ENCODE measurements at places on chromosomes 3 and 15. TPM values are rescaled to one million over a fixed set of nuclear protein-coding genes. Genes with fewer than 3 reads are reported as not detected.

The TTC21A gene
- 1.2 TPM for total RNA-seq

The FOXB1 gene
- 9.6 TPM for total RNA-seq

The SYNM gene
- 0.97 TPM for total RNA-seq

The NR1I2 gene
- 0.22 TPM for total RNA-seq

The CPLX3 gene
- not detected for total RNA-seq

The CPA3 gene
- total RNA-seq: not detected

The ICE2 gene
- total RNA-seq: 69.8 TPM

- no peaks in the 10 kb centered on the region for H3K36me3 ChIP-seq
- H3K27ac ChIP-seq: no peak overlapping the region
- no peaks in the 10 kb centered on the region for H3K4me1 ChIP-seq
- no peak for DNase-seq
These were observed 17.4 kb upstream of the CRTC3 start for GRCh38 chr15:90512276-90512675.

DNA sequence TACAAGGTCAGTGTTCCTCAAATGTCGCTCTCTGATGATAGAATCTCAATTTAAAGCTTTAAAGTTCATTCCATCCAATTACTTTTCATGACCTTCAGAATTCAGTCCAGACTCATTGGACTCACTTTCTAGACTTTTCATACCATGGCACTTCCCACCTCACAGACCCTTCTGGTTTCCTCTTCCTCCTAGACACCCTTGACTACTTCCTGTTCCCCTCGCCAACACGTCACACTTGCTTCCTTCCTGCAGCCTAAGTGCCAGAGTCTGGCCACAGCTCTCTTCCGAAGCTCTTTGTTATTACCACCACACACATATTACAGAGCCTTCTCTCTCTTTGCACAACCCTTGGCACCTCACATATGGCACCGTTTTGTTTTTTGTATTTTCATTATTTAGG is 59.1 kb upstream of the UMPS start:
- DNase-seq: no peak
- no peaks in the 10 kb centered on the region for H3K27me3 ChIP-seq
- H3K36me3 ChIP-seq: no peaks in the 10 kb centered on the region

DNA sequence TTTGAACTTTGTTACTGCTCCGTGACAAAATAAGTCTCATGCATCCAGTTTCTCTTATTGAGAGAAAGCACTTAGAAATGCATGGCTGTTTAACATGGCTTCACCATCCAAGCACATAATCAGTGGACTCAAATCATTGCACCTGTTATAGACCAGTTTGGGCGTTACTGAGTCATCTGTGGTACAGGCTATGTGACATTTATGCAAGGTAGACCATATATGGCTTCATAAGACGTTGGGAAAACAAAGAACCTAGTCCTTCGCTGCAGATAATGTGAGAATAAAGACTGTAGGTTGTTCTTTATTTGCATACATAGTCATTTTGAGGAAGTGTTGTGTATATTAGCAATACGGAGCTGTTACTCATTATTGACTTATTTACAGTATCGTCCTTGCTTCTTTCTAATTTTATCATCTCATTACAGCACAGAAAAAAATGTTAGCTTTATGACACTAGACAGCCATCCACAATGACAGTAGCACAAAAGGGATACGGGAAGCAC is 374.7 kb downstream of the IL5RA start:
- H3K4me1 ChIP-seq: no peaks in the 10 kb centered on the region
- no peaks in the 10 kb centered on the region for H3K27me3 ChIP-seq
- no peak overlapping the region for H3K27ac ChIP-seq
- DNase-seq: no peak
- no peak overlapping the region for H3K4me3 ChIP-seq

DNA sequence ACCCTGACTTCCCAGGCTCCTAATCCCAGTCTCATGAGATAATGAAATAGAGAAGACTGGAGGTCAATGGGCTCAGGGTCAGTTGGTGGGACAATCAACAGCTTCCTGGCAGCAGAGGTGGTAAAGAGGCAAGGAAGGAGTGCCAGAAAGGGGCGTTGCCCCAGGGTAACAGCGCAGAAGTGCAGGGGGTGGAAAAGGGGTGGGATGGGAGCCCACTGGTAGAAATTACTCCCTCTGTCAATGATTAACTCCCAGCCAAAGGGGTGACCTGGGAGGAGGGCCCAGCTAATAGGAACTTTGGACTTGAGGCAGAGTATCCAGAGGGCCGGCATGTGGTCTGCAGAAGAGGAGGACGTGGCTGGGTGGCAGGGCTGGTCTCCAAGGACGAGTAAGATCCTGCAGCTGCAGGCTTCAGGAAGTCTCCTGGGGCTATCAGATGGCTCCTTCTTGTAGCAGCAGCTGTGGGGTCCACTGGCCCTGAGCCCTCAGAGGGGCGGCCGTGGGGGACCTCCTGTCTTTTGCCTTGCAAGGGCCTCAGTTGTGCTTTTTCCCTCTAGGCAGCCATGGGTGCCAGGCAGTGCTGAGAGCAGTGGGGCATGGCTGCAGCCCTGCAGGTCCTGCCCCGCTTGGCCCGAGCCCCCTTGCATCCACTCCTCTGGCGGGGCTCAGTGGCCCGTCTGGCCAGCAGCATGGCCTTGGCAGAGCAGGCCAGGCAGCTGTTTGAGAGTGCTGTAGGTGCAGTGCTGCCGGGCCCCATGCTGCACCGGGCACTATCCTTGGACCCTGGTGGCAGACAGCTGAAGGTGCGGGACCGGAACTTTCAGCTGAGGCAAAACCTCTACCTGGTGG is 2.3 kb downstream of the GLYCTK start:
- no peaks in the 10 kb centered on the region for H3K27me3 ChIP-seq
- H3K36me3 ChIP-seq: no peaks in the 10 kb centered on the region
- no peak overlapping the region for H3K27ac ChIP-seq
- DNase-seq: no peak
- no peak overlapping the region for H3K4me3 ChIP-seq
- peaks cover 4% of the 10 kb centered on the region for H3K4me1 ChIP-seq

DNA sequence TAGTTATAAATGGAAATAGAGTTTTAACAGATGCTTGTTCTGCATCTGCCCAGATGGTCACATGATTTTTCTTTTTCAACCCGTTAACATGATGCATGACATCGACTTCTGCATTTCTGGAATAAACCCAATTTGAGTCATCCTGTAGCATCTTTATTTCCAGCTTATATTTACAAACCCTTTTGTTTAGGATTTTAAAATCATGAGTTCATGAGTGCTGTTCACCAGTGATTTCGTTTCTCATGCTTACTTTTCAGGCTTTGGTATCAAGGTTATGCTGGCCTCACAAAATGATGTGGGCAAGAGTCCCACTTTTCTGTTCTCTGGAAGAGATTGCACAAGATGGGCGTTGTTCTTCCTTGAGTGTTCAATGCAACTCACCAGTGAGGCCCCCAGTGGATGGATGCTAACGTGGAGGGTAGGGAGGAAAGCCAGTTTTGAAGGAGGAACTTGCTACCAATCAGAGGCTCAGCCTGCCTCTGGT is 5.2 kb downstream of the HRH1 start:
- H3K27ac ChIP-seq: no peak overlapping the region
- DNase-seq: no peak
- no peaks in the 10 kb centered on the region for H3K36me3 ChIP-seq
- no peak overlapping the region for H3K4me3 ChIP-seq
- H3K4me1 ChIP-seq: peaks cover 7% of the 10 kb centered on the region
- peaks cover 51% of the 10 kb centered on the region for H3K27me3 ChIP-seq

GRCh38 chr15:25631971-25632370 is 193.1 kb upstream of the UBE3A start:
- H3K27me3 ChIP-seq: peaks cover 11% of the 10 kb centered on the region
- no peaks in the 10 kb centered on the region for H3K36me3 ChIP-seq
- H3K27ac ChIP-seq: no peak overlapping the region
- no peak overlapping the region for H3K4me3 ChIP-seq

GRCh38 chr15:92101708-92102394 is 248.3 kb downstream of the SLCO3A1 start:
- H3K27me3 ChIP-seq: no peaks in the 10 kb centered on the region
- no peaks in the 10 kb centered on the region for H3K36me3 ChIP-seq
- no peak overlapping the region for H3K4me3 ChIP-seq
- peaks cover 45% of the 10 kb centered on the region for H3K4me1 ChIP-seq

DNA sequence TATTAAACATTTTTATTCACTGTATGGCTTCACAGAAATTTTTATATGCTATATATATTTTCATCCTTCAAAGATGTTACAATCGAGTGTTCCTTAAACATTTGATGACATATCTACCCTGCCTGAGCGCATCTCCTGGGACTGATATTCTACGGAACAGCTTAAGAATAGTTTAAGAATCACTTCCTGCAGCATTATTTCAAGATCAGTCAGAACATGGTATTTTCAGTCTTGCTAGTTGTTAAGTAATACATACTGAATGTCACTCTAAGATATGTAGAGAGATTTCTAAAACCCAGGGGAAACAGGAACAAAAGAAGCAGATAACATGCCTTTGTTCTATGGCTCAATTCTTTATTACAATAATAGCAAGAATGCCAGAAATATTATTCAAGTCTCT is 8.7 kb downstream of the COL8A1 start:
- no peaks in the 10 kb centered on the region for H3K27me3 ChIP-seq
- DNase-seq: no peak
- H3K36me3 ChIP-seq: no peaks in the 10 kb centered on the region
- H3K4me1 ChIP-seq: peaks cover 8% of the 10 kb centered on the region

DNA sequence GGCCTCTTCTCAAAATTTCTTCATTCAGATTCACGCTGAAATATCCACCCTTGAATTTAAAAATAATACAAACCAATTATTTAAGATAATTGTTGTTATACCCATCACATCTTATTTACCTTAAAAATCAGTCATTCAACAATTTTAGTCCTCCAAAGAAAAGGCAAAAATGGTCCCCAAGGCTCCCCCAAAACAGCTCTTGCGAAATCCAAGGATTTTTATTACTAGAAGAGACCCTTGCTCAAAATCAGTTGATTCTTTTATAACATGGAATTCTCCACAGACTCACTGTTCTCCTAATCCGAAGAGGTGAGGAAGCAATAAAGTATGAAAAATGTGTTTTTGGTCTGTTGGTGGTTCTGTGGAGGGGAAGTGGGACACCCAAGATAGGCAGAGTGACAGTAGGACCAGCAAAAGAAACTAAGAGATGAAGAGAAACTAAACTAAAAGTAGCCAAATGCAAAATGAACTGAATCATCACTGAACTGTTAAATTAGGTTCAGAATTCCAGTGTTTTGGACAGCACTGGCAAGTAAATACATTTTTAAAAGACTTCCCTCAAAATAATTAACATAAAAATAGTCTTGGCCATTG is 19.1 kb upstream of the PLCH1 start:
- no peaks in the 10 kb centered on the region for H3K4me1 ChIP-seq
- H3K4me3 ChIP-seq: no peak overlapping the region
- peaks cover 5% of the 10 kb centered on the region for H3K36me3 ChIP-seq
- H3K27me3 ChIP-seq: no peaks in the 10 kb centered on the region
- no peak for DNase-seq

GRCh38 chr3:86537171-86537570 is 453.8 kb downstream of the VGLL3 start:
- H3K27me3 ChIP-seq: no peaks in the 10 kb centered on the region
- DNase-seq: peak; percentile 60
- peaks cover 8% of the 10 kb centered on the region for H3K4me1 ChIP-seq
- no peaks in the 10 kb centered on the region for H3K36me3 ChIP-seq
- H3K4me3 ChIP-seq: no peak overlapping the region
- peak overlapping the region; percentile 88 for H3K27ac ChIP-seq

GRCh38 chr3:55402886-55403609 is 84.1 kb downstream of the WNT5A start:
- no peak overlapping the region for H3K27ac ChIP-seq
- H3K4me1 ChIP-seq: no peaks in the 10 kb centered on the region
- DNase-seq: peak; percentile 9
- no peaks in the 10 kb centered on the region for H3K36me3 ChIP-seq
- no peaks in the 10 kb centered on the region for H3K27me3 ChIP-seq

DNA sequence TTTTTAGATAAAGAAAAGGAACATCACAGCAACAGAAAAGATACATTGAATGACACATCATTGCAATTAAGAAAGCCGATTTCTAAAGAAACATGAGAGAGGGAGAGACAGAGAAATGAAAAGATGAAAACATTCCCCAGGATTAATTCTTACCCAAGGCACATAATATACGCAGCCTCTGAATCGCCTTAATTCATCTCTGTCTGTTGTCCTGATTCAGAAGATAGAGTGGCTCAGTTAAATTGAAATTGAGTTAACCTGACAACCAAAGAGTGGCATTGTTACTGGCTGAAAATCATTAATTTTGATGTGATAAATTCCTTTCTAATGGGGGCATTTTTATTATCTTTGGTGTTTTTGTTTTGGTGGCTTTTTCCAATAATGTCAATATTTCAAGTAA is 701.9 kb downstream of the EDEM1 start:
- H3K4me3 ChIP-seq: no peak overlapping the region
- no peak overlapping the region for H3K27ac ChIP-seq
- no peaks in the 10 kb centered on the region for H3K36me3 ChIP-seq
- no peaks in the 10 kb centered on the region for H3K4me1 ChIP-seq
- no peak for DNase-seq

- no peak overlapping the region for H3K4me3 ChIP-seq
- DNase-seq: no peak
- H3K27me3 ChIP-seq: no peaks in the 10 kb centered on the region
- H3K4me1 ChIP-seq: no peaks in the 10 kb centered on the region
These were observed 111.2 kb downstream of the RAP2B start for GRCh38 chr3:153273217-153273616.

- no peaks in the 10 kb centered on the region for H3K27me3 ChIP-seq
- no peaks in the 10 kb centered on the region for H3K36me3 ChIP-seq
- H3K4me1 ChIP-seq: no peaks in the 10 kb centered on the region
- DNase-seq: no peak
- H3K27ac ChIP-seq: no peak overlapping the region
- H3K4me3 ChIP-seq: no peak overlapping the region
These were observed 8.3 kb downstream of the ARL14 start for GRCh38 chr3:160685144-160685766.
